ENCODE measurements at places on chromosomes 5 and 9.

- DNase-seq = peak; percentile 32
These were observed 34.4 kb upstream of the SLC25A51 start for GRCh38 chr9:37938121-37938891.

DNA sequence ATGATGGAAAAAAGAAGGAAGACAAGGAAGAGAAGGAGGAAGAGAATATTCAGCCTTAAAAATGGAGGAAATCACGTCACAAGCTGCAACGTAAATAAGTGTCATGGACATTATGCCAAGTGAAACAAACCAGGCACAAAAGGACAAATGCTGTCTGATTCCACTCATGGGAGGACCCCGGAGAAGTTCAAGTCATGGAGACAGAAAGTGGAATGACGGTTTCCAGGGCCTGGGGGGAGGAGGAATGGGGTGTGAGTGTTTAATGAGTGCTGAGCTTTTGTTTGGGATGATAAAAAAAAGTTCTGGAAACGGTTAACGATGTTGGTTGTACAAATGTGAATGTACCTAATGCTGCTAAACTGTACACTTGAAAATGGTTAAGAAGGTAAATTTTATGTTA lies 439.5 kb downstream of the GADD45G start:
- no peak for DNase-seq

- DNase-seq = no peak
These were observed 218.6 kb downstream of the FBXL7 start for GRCh38 chr5:15718421-15719179.

- no peak for DNase-seq
These were observed 1991.3 kb upstream of the C9orf72 start for GRCh38 chr9:29564564-29564963.

DNA sequence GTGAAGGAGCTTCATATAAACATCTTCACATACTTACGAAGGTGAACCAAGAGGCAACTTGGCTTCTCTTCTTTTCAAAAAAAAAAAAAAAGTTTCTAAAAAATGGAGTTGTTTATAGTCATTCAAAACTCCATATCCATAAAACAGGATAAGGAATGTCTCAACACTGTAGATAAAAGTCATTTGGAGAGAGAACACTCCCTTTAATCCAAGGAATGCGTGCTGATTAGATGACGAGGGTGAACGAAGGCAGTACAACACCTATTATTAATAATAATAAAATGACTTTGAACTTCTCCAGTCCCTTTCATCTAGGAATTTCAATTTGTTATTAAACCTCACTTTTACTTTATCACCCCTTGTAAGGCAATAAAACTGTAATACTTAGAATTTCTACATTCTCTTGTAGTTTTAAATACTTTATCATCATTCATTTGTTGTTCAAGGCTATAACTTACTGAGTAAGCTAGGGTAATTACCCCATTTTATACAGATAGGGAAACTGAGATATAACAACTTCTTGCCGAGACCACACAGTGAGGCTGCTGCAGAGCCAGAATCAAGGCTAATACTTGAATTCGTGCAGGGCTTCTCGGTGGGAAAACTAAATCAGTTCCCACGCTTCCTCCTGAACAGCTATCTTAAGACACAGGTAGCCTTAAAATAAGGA lies 377.1 kb downstream of the EFNA5 start:
- DNase-seq = no peak

DNA sequence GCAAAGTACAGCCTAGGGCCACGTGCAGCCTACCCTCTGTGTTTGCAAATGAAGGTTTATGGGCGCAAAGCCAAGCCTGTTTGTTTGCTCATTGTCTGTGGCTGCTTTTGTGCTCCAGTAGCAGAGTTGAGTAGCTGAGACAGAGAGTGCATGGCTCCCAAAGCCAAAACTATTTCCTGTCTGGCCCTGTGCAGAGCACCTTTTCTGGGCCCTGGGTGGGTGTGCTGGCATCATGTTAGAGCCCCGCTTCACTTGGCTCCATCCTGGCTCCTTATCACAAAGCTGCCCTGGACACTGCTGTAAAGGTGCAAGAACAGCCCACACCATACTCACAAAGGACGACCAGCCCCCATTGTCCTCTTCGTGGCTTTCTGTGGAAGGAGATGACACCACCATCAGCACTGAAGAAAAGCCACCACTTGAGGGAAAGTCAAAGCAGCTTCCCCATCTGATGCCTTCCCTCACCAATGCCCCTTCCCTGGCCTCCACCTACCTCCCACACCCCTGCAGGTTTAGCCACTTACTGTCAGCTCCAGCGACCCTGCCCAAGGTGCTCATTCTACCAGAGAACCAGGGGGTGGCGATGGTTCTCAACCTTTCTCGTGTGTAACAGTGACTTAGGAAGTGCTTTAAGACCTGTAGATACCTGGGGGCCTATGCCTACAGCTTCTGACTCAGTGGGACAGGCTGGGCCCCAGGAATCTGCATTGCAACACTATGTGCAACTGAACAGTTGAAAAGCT lies 23.4 kb downstream of the LCP2 start:
- no peak for DNase-seq

GRCh38 chr5:62538017-62538942 lies 40.3 kb upstream of the LRRC70 start:
- DNase-seq = peak; percentile 88

GRCh38 chr9:82726424-82727276 lies 336.3 kb downstream of the RASEF start:
- DNase-seq = no peak

- DNase-seq = no peak
These were observed 17.9 kb downstream of the ZFR start for GRCh38 chr5:32426440-32427151.

DNA sequence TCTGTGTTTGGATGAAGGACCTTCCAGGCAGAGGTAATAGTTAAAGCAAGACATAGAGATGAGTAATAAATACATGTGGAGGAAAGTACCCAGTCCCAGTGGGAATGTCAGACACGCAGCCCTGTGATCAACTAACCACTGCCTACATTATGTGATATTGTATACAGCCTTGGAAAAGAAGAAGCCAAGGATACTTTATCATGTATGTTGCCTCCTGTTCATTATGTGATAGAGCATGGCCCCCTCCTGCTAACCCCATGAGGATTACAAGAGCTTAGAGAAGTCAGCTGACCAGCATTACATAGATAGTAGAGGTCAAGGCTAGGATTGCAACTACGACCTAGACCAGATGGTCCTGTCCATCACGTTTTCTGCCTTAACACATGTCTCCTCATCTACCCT lies 497.0 kb upstream of the TNC start:
- no peak for DNase-seq

- no peak for DNase-seq
These were observed 112.2 kb downstream of the MAST4 start for GRCh38 chr5:66708368-66708767.

DNA sequence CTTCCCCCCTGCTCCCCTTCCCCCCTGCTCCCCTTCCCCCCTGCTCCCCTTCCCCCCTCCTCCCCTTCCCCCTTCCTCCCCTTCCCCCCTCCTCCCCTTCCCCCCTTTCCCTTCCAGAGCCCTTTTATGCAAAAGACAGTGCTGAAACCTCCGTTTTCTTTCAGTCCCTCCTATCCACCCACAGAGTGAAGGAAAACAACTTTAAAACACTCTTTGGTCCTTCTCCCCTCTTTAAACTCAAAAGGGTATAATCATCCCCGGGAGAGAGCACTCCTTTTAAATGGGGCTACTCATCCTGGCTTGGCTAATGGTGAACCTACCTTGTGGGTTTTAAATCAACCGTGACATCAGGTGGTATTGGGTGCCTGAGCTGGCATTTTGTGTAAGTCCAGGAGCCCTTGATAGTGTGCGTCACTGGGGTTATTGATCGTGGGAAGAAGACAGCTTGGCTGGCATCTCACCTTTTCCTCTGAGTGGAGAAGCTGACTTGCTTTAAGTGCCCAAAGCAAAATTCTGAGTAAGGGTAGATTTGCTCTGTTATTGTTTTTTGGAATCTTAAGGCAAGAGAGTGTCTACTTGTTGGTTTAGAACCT lies 2.7 kb downstream of the LARP1 start:
- DNase-seq = peak; percentile 69

DNA sequence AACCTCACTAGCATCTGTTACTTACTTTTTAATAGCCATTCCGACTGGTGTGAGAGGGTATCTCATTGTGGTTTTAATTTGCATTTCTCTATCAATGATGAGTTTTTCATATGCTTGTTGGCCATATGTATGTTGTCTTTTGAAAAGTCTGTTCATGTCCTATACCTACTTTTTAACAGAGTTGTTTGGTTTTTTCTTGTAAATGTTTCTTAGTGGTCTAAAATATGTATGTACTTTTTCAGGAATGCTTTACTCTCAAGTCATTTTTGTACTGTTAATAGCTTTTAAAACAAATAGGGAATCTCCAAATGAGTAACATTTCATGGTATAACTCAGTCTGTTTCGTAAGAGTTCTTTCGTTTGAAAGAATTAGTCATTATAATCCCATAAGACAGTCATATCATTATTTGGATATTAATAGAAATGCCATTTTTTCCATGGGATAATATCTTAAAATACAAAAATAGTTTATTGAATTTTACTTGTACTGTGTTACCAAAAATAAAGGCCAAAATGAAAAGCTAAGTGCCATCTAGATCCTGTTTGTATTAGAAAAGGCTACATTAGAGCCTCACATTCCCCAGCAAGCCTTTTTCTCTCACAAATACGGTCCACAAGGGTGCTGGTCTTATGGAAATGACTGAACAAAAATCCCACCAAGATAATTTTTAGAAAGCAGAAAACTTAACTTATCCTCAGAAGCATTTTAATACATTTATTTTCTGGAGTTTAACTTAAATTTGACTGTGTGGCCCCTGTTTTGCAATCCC lies 247.7 kb downstream of the PJA2 start:
- no peak for DNase-seq

DNA sequence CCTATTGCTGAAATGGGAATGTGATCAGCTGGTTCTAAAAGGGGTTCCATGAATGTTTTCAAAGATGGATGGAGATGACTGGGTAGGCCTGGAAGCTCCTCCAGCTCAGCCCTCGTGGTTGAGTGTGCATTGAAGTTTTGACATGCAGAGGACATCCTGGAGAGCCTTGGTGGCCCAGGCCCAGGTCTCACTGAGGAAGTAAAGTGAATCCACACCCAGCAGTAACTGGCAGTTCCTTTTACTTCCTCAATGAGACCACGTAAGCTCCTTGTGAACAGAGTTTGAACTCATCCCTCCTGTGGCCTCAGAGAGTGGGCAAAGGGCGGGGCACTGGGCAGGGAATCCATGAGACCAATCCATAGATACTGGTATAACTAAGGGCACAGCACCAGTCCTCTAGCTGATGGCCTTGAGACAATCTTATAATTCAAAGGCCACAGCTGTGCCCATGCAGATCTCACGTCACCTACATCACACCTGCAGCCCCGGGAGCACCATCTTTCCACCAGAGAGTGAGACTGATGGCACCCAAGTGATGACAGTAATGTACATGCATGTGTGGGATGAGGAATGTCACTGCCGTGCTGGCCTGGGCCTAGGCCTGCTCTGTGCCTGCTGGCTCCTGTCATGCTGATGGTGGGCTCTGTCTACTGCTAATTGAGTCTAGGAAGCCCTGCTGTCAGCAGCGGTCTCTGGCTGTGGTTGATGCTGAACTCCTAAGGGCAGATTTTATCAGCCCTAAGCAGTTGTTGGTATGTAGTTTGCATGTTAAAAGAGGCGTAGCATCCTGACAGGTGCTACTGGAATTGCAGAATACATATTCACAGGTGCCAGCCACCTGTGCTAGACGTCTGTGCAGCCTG lies 257.8 kb downstream of the FSTL4 start:
- DNase-seq = no peak

DNA sequence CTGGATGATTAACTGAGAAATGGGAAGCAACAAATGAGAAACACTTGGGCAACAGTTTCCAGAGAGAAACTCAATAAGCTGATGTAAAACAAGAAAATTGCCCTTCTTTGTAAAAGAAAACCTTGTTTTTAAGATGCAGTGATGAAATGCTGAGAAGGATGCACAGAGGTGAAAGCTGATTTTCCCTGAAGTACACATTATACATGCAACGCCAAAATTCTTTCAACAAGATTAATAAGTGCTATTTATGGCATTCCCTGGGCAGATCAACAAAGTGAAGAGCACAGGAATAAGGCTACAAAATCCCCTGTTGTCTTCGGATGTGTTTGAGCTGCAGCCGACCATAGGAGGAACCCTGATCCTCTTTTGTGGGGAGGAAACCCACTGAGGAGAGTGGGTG lies 208.0 kb upstream of the ANKH start:
- DNase-seq = no peak

- no peak for DNase-seq
These were observed 213.5 kb downstream of the DENND1A start for GRCh38 chr9:123716339-123716945.

DNA sequence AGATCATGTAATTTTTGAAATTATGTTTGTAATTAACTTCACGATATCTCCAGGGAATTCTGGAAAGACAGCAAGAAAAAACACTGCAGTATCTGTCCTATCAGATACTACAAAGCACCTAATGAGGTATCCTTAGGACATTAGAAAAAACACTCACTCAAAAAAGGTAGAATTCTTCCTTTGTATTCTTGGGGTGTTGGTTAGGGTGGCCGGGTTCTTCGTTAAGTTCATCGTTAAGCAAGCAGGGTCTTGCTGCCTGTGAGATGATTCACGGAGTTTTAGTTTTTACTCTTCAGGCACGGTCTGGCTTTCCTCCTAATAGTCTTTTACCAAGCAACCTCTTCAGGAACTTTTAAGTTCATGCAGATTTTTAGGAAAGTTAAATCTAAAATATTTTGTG lies 91.4 kb upstream of the IRX4 start:
- DNase-seq = no peak

GRCh38 chr5:87141544-87141943 lies 126.1 kb upstream of the RASA1 start:
- DNase-seq = no peak

- no peak for DNase-seq
These were observed 16.5 kb downstream of the GAPT start for GRCh38 chr5:58507715-58508114.

- peak; percentile 94 for DNase-seq
These were observed 479.4 kb downstream of the DMAC1 start for GRCh38 chr9:7320139-7320538.

- DNase-seq = no peak
These were observed 878 bp upstream of the HMCN2 start for GRCh38 chr9:130264414-130265350.

GRCh38 chr5:95284572-95285408 lies at the start of gene MCTP1:
MCTP1 (minus strand) TSS chr5:95285094.
- peak; percentile 42 for DNase-seq

- DNase-seq = no peak
These were observed 40.2 kb downstream of the OSTF1 start for GRCh38 chr9:75128535-75128934.

- DNase-seq = no peak
These were observed 52.6 kb upstream of the RUFY1 start for GRCh38 chr5:179497636-179498340.

Measured in RKO (cell line).